ENCODE measurements at places on chromosomes 3 and 15. TPM values are rescaled to one million over a fixed set of nuclear protein-coding genes. Genes with fewer than 3 reads are reported as not detected.

DNA sequence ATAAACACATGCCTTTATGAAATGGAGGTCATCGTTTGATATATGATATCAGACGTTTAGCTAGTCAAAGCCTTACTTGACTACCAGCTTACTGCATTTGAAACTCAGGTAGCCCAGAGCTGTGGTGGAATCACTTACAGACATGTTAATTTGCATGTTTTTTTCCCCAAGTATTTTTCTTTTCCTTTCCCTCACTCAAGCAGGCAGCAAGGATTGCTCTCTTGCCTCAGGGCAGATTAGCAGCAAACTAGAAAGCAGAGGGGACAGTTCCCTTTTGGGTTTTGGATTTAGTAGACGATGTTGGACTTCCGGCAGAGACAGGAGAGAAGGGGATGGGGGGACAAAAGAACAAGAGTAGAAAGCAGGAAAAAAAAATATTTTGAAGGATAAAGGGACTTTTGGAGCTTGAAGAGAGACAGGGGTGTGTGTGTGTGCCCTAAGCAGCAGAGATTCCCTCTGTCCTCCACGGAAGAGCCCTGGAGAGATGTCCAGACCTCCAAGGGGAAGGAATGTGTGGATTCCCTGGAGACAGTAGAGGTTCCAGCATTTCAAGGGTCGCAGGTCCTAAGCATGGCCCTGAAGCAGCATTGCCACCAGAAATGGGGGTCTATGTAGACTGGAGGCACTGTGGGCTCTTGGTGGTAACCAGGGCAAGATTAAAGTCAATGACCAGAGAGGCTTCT lies 86.8 kb upstream of the CADPS start:
- DNase-seq, result no peak

Gene SNTN
- not detected for total RNA-seq

DNA sequence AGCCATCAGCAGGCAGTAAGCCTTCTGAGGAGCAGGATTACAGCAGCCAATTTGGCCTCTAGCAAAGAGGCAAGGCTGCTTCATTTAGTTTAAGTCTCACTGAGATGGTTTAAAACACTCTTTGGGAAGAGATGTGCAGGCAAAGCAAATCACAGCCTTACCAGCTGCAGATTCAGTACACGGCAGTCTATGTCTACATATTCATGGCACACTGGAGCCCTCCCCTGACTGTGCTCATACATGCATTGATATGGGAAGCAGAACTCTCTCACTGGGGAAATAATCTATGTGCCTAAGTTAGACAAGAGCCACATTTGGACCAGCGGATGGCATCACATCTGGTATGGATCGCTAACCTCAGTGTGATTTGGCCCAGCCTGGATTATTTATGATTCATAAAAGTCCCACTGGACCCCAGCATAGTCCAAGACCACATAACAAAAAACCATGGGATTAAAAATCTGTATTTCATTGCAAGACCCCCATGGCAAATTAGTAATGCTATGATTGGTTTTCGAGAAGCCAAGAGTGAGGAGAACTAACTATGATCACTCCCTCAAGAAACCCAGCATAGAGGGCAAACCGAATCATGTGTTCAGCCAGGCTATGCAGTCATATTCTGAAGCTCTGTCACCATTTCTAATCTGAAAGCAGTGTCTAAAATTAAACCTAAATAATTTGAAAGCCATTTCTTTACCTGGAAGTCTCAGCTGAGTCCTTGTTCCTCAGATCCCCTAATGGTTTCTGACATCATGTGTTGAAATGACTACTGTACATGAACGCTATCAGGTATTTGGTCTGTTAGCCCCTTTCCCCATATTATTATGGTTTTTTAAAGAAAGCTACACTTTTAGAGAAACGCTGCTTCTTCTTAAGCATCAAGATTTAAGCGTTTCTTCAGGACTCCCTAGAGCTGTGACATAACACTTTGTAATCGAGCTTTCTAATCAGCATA lies 1.2 kb downstream of the PRICKLE2 start:
- DNase-seq, result no peak

DNA sequence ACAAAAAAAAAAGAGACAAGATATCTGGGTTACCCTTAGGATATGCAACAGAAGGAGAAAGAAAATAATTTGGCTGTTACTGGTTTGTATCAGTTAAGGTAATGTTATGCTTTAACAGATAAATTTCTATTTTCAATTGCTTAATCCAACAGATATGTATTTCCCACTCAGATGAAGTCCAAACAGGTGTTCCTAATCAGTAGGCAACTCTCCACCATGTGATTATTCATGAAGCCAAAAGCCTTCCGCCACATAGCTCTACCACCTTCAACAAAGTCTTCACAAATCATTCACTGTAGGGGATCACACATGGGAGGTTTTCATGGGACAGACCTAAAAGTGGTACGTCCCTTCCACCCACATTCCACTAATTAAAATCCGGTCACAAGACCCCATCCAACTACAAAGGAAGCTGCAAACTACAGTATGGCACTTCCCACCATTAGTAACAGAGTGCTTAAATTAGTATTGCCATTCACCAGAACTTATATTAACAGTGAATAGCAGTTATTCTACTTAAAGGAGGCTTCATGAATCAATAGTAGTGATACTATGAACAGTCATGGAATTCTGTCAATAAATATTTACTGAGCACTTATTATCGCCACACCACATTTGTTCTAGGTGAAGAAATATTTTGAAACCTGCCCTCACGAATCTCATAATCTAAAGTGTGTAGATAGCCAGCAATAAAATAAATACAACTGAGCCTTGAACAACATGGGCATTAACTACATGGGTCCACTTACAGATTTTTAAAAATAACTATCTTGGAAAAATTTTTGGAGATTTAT lies 66.5 kb downstream of the SFMBT1 start:
- DNase-seq, result no peak

Gene ADAMTSL3
- not detected for total RNA-seq

DNA sequence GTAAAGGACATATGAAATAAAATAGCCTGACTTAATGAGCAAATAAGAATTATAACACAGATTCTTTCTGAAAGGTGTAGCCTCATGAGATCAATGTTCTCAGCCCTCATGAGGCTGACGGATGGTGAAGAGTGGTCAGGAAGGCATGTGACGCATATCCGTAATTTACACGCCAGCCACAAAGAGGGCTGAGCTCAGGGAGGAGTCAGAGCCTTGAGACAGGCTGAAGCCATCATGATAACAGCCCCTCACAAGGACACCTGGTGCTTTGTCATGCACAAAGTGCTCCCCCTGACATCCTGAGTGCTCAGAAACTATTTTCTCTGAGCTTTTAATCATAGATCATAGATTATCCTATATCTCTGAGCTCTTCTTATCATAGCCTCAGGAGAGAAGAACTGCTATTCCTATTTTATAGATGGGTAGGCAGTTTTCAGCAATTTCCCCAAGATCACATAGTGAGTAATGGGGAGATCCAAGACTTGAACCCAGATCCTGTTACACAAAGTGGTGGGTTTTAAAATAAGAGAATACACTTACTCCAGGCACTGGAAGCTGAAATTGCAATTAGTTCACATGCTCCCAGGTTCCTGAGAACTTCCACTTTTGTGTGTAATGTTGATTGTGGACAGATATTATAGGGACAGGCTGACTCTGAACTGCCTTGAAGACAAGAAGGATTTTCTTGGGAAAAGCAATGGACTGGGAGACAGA lies 267.1 kb downstream of the RPLP1 start:
- peak; percentile 83 for DNase-seq

- no peak for DNase-seq
These were observed 478.4 kb upstream of the THBS1 start for GRCh38 chr15:39102431-39102830.

DNA sequence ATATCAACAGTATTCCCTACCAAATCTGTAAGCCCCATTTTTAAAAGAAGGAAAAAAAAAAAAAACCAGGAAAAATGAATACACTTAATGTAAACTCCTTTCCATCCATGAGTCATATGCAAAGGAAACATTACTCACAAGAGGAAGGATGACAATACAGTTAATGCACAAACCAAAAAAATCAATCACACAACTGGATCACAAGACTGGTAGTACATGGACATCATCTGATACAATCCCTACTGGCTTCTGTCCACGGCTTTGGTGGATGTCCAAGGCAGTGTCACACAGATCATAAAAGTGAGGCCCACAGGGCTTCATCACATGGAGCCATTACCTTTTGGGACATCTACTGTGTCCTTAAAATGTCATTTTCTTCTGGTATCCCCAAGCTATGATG lies 44.0 kb downstream of the SUCLG2 start:
- DNase-seq, result no peak

GRCh38 chr3:119098619-119099222 lies 47.2 kb upstream of the TEX55 start:
- no peak for DNase-seq
